HCEC 1CT (cell line): ENCODE measurements at places on chromosomes 5 and 9.

DNA sequence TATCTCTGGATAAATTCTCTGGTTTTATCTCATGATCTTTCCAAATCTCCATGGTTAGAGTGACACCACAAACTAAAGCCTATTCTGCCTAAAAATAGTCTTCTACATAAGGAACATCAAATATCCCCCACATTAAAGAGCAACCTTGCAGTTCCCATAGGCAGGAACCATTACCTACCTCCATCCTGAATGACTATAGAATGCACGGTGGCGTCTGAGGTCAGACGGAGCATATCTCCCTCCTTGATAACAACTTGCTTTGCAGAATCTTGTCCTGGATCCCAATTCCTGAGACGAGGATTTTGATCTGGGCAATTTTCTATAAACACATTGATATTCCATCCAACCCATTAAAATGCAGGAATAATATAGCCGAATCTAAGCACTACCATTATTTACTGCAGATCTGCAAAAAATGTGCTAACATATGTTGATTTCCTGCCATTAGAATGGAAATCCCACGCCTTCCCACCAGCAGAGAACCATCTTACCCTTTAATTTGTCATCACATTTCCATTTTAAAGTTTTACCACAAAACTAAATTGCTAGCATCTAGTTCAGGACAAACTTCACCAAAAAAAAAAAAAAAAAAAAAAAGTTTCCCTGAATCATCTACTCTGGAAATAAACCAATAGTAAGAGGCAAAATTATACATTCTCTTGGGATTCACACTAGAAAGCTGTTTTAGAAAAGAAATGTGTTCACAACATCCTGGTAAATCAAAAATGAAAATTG is 22.1 kb downstream of the CEMIP2 start:
- peak; percentile 28 for DNase-seq

- DNase-seq: no peak
Observed at GRCh38 chr9:13063880-13064459, 215.5 kb downstream of the MPDZ start.

GRCh38 chr5:178177569-178177968 is 9.6 kb downstream of the GMCL2 start:
- DNase-seq: no peak

GRCh38 chr9:71725590-71726338 is 42.5 kb downstream of the CEMIP2 start:
- DNase-seq: peak; percentile 74

GRCh38 chr5:160271836-160272235 is 40.5 kb downstream of the CCNJL start:
- DNase-seq: no peak

DNA sequence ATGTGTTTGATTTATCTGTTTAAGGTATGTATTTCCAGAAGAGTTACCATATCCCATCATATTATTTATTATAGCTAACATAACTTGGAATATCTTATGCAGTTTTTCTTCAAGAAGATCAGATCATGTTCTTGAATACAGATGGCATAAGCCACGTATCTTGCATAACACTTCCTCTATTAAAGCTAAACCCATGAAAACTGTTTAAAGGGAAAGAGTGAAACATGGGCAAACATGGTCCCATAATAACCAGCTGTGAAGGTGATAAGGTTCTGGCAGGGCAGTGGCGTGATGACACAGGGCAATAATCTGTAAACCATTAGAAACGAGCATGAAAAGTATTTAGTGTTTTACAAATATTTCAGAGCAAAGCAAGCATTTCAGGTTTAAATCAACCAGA is 34.2 kb downstream of the EFNA5 start:
- DNase-seq: peak; percentile 6

- peak; percentile 93 for DNase-seq
Observed at GRCh38 chr9:19184144-19184917, 46.2 kb upstream of the DENND4C start.

- no peak for DNase-seq
Observed at GRCh38 chr9:107286057-107286456, 3.0 kb downstream of the RAD23B start.

DNA sequence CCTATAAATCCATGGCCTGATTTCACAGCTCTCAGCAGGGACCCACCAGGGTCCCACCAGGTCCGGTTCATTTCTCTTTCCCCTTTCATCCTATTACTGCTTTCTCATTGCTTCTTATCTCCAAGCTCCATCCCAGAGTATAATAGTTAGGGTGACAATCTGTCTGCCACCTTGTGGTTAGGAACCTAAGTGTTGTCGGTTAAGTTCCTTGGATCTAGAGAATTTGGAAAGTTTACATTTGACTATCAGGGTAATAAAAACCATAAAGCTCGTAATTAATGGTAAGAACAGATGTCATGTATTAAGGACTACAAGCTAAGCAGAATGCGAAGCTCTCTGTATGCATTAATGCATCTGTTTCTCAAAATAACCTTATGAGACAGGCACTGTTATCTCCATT is 259.1 kb downstream of the SH3GL2 start:
- DNase-seq: no peak

DNA sequence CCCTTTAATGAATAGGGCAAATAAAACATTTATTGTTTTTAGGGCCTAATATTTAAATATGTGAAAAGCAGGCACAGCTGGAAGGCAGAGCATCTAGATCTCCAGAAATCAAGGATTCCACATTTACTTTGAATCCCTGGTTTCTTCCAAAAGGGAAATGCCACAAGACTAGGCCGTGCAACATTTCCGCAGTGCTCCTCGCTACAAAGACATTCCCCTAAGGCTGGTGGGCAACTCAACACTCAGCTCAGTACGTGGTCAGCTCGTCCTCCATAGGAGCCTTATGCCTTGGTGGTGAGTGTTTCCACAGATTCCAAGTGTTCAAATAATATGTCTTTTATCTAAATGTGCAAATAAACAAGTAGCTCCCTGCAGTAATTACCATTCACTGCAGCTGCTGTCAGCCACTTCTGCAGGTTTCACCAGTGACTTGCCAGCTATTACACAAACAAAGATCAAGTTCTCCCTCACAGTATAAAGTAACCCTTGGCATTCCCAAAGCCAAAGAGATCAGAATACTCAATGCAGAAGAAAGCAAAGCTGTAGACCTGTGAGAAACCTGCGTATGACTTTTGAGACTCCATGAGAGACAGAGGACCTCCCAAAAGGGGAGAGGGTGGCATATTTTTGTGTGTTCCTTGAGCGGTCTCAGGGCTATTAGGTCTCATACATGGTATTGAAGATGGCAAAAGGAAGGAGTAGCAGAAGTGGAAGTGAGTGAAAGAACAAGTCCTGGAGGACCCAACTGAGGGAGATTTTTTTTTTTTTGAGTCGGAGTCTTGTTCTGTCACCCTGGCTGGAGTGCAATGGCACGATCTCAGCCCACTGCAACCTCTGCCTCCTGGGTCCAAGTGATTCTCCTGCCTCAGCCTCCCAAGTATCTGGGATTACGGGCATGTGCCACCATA is 38.0 kb upstream of the TENT2 start:
- DNase-seq: no peak
